Activated B cell treated with CpG ODN at 0.5 μM for 24 hours (primary cell): ENCODE measurements at places on chromosomes 4 and X. TPM values are rescaled to one million over a fixed set of nuclear protein-coding genes. Genes with fewer than 3 reads are reported as not detected.

Gene CLTRN
- 0.20 and 0.24 TPM in 2 replicates for total RNA-seq

Gene CCDC110
- total RNA-seq = 0.33 and 0.71 TPM in 2 replicates

Gene SLIT2
- 0.18 TPM in 1 of 2 replicates, not detected in the other for total RNA-seq

GRCh38 chr4:49000806-49001205, 14.7 kb downstream of the CWH43 start:
- H3K27me3 ChIP-seq = peaks cover 5% of the 10 kb centered on the region
- H3K4me1 ChIP-seq = no peaks in the 10 kb centered on the region
- H3K4me3 ChIP-seq = no peak overlapping the region
- no peaks in the 10 kb centered on the region for H3K36me3 ChIP-seq

- peaks cover 21% of the 10 kb centered on the region for H3K36me3 ChIP-seq
- no peaks in the 10 kb centered on the region for H3K27me3 ChIP-seq
- peaks cover 91% of the 10 kb centered on the region for H3K4me1 ChIP-seq
- peak overlapping the region; percentile 87 for H3K27ac ChIP-seq
- DNase-seq = no peak
These were observed 37.8 kb downstream of the TBC1D9 start for GRCh38 chr4:140718241-140718952.
